ENCODE measurements at places on chromosomes 7 and 10. TPM values are rescaled to one million over a fixed set of nuclear protein-coding genes. Genes with fewer than 3 reads are reported as not detected.
A peak's percentile ranks its signal among the peaks of the same experiment; 100 is the strongest.

GRCh38 chr10:33653584-33654367 lies 319.3 kb upstream of the NRP1 start:
- no peak for DNase-seq
- no peaks in the 10 kb centered on the region for H3K4me1 ChIP-seq
- H3K27ac ChIP-seq = no peak overlapping the region
- H3K27me3 ChIP-seq = no peaks in the 10 kb centered on the region
- H3K36me3 ChIP-seq = no peaks in the 10 kb centered on the region
- H3K4me3 ChIP-seq = no peak overlapping the region

- H3K4me3 ChIP-seq = no peak overlapping the region
- DNase-seq = no peak
- H3K36me3 ChIP-seq = no peaks in the 10 kb centered on the region
- H3K4me1 ChIP-seq = peaks cover 11% of the 10 kb centered on the region
- H3K27me3 ChIP-seq = no peaks in the 10 kb centered on the region
- H3K27ac ChIP-seq = no peak overlapping the region
These were observed 178.1 kb upstream of the PPP2R2D start for GRCh38 chr10:131722525-131723264.

- H3K4me3 ChIP-seq = no peak overlapping the region
- H3K4me1 ChIP-seq = no peaks in the 10 kb centered on the region
- no peaks in the 10 kb centered on the region for H3K36me3 ChIP-seq
- DNase-seq = no peak
These were observed 107.6 kb upstream of the PRSS58 start for GRCh38 chr7:142365410-142365842.

DNA sequence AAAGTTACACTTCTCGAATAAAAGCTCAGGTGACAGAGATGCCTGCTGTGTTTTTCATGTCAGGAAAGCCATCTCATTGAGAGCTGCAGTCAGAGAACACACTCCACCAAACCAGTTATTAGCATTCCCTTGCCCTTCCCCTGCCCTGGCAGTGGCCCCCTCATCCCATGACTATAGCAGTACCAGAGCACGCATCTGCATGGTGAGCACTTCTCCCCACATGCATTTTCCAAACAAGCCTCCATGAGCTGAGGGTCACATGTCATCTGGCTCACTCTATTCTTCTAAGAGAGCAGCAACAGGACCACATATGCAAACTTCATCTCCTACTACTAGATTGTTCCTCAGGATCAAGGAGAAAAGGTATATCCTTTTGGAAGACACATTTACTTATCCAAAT lies 42.4 kb upstream of the FGL2 start:
- no peak for DNase-seq
- no peak overlapping the region for H3K27ac ChIP-seq
- H3K4me1 ChIP-seq = peaks cover 52% of the 10 kb centered on the region
- H3K4me3 ChIP-seq = no peak overlapping the region
- H3K27me3 ChIP-seq = no peaks in the 10 kb centered on the region
- H3K36me3 ChIP-seq = peaks cover 7% of the 10 kb centered on the region

- no peaks in the 10 kb centered on the region for H3K4me1 ChIP-seq
- no peak overlapping the region for H3K27ac ChIP-seq
- no peaks in the 10 kb centered on the region for H3K27me3 ChIP-seq
- H3K4me3 ChIP-seq = no peak overlapping the region
- peaks cover 23% of the 10 kb centered on the region for H3K36me3 ChIP-seq
These were observed 667.6 kb upstream of the FOXK1 start for GRCh38 chr7:4014346-4015050.

DNA sequence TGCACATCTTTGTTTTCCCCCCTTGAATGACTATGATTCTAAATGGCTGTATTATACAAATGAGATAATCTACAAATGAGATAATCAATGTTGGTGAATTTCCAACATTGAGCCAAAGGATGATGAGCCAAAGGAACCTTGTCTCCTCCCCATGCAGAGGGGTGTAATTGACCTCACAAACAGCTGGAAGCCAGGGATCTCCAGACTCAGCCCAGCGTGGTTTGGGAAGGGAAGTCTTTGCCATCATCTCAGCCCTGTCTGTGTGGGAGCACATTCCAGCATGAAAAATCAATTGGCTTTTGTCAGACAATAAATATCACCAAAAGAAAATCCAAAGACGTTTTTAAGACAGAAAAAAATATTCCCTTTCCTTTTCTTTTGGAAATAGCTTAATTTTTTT lies 271.5 kb upstream of the AOAH start:
- H3K27ac ChIP-seq = peak overlapping the region; percentile 46
- no peak for DNase-seq
- peaks cover 11% of the 10 kb centered on the region for H3K4me1 ChIP-seq
- H3K4me3 ChIP-seq = no peak overlapping the region

GRCh38 chr7:105680505-105681187 lies 99.4 kb upstream of the EFCAB10 start:
- H3K4me1 ChIP-seq = peaks cover 50% of the 10 kb centered on the region
- H3K36me3 ChIP-seq = no peaks in the 10 kb centered on the region
- no peaks in the 10 kb centered on the region for H3K27me3 ChIP-seq
- peak; percentile 68 for DNase-seq
- H3K4me3 ChIP-seq = no peak overlapping the region

DNA sequence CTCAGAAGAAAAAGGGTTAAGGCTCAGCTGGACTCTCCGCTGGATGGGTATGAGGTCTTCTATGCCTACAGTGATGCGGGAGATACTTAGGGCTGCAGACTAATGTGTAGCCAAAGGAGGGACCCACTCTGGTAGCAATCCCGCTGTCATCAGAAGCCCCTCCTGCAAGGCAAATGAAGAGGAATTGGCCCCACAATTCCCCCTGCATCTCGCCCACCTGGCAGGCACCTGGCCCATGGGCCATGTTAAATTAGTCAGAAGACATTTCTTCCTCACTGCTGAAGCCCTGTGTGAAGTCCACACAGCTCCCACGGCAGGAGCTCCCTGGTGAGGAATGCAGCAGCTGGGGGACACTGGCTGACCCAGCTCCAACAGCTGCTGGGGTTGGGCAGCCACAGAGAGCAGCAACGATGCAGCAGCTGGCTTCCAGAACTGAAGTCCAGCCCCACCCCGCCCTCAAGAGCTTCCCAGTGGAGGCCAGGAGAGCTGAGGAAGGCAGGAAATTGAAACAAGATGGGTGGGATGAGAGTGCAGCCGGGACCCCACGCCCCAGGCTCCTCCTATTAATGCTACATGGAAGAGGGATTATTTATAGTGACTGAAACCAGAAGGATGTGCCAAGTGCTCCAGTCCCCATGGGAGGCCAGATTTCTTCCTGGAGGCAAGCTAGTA lies 5.5 kb downstream of the VSTM4 start:
- no peaks in the 10 kb centered on the region for H3K36me3 ChIP-seq
- peak; percentile 42 for DNase-seq
- H3K4me1 ChIP-seq = peaks cover 78% of the 10 kb centered on the region
- no peaks in the 10 kb centered on the region for H3K27me3 ChIP-seq

- H3K27ac ChIP-seq = no peak overlapping the region
- no peak overlapping the region for H3K4me3 ChIP-seq
- H3K27me3 ChIP-seq = peaks cover 93% of the 10 kb centered on the region
- no peaks in the 10 kb centered on the region for H3K4me1 ChIP-seq
- DNase-seq = no peak
- no peaks in the 10 kb centered on the region for H3K36me3 ChIP-seq
These were observed 74.0 kb downstream of the MICALL2 start for GRCh38 chr7:1385086-1385808.

GRCh38 chr7:16369855-16370254 lies 51.5 kb downstream of the CRPPA start:
- no peak overlapping the region for H3K27ac ChIP-seq
- no peak overlapping the region for H3K4me3 ChIP-seq
- H3K4me1 ChIP-seq = no peaks in the 10 kb centered on the region
- no peaks in the 10 kb centered on the region for H3K27me3 ChIP-seq
- DNase-seq = no peak
- peaks cover 43% of the 10 kb centered on the region for H3K36me3 ChIP-seq

DNA sequence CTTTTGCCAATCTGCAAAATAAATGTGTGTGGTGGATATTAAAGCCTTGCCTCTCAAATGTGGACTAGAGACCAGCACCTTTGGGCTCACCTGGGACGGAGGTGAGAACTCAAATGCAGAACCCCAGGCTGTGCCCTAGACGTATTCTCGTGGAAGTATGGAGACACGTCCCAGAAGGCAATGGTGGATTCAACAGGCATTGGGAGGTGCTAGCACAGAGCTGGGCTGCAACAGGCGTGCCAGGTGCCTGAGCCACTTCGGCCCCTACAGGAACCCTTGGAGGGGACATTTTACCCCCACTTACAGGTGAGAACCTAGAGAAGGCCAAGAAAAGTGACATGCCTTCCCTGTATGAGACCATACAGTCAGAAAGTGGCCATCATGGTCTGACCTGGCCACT lies 12.2 kb downstream of the DDX56 start:
- H3K4me1 ChIP-seq = no peaks in the 10 kb centered on the region
- H3K27ac ChIP-seq = no peak overlapping the region
- DNase-seq = no peak

The TMEM178B gene
- total RNA-seq = 0.78 TPM

The ABCB1 gene
- total RNA-seq = 12.8 TPM

The PDGFA gene
- 36.4 TPM for total RNA-seq

The ZCCHC24 gene
- total RNA-seq = 127 TPM

The CDHR1 gene
- total RNA-seq = 0.44 TPM
